ENCODE measurements at places on chromosomes 12 and 14.

DNA sequence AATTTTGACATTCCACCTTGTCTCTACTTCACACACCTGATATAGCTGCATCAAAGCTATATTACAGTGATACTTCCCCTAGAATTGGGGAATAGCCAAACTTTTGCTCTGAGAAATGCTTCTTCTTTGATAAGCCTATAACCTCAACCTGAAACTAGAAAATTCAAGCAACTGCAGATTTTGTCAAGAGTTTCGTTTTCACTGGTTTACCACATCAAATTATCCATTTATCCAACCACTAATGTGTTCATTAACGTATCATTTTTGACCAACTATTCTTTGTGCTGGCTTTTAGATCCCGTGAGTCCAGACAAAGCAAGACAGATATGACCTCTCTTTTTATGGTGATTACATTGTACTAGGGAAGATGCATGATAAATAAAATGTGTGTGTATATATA, 13.5 kb upstream of the TAS2R46 start:
- DNase-seq = no peak

DNA sequence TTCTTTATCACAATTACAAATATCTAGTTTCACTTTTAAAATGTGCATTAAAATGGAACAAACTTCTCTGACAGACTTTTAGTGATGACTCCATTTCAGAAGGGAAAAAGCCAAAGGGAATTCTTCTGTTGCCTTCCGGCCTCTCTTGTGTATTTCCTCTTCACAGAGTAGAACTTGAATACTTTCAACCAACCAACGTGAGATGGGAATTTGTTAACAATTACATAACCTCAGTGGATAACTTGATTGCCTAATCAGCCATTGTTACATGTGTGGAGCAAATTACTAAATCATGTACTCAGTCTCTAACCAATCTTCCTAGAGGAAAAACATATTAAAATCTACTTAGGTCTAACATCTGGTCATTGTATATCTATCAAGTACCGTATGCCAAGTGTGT, 291.1 kb downstream of the SYT1 start:
- DNase-seq = no peak

- DNase-seq = no peak
These were observed 6.7 kb downstream of the BTBD6 start for GRCh38 chr14:105255021-105255507.

GRCh38 chr12:21773806-21774205, 700 bp downstream of the KCNJ8 start:
- DNase-seq = no peak

DNA sequence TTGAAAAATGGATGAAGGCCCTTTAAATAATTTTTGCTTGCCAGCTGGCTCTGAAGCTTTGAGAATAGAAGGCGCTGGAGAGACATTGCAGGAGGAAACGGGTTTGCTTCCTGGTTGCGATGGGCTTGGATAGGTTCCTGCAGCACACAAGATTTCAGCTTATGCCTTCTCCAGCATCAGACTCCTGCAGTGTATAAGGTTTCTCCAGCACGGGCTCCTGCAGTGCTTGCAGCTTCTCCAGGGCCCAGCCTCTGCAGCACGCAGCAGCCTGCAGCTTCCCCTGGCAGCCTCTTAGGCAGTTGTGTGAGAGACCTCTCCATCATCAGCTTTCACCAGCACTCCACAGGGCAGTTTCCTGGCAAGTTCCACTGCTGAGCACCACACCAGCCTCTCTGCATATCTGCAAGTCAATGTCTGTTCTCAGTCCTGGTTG, 78.7 kb upstream of the ZDHHC17 start:
- DNase-seq = no peak

DNA sequence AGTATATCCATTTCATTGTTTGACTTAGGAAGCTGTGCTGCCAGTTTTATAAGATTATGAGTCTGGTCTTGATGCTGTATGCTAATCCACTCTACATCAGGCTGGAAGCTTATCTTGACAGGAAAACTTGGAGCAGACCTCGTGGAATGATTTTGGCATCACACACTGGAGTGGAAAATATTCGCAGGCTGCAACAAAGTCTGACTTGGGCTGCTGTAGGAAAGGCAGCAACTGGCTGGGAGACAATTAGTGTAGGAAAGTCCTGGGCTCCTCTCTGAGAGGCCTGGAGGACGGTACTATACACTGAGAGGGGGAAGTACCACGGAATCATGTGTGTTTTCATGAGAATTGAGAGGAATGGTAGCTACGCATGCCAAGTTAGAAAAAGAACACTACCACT, 383.7 kb downstream of the ETNK1 start:
- no peak for DNase-seq

- DNase-seq = no peak
These were observed 46.1 kb downstream of the RNFT2 start for GRCh38 chr12:116784238-116784612.

DNA sequence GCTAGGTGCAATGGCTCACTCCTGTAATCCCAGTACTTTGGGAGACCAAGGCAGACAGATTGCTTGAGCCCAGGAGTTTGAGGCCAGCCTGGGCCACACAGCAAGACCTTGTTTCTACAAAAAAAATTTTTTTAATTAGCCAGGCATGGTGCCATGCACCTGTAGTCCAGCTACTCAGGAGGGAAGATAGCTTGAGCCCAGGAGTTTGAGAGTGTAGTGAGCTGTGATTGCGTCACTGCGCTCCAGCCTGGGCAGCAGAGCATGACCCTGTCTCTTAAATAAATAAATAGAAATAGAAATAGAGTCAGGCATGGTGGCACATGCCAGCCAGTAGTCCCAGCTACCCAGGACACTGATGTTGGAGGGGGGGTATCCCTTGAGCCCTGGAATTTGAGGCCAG, 36.7 kb upstream of the CLIP1 start:
- no peak for DNase-seq

GRCh38 chr14:18688346-18688745, 87.4 kb downstream of the OR11H12 start:
- DNase-seq = no peak

- no peak for DNase-seq
These were observed 2.7 kb downstream of the TCTN1 start for GRCh38 chr12:110616471-110617115.

DNA sequence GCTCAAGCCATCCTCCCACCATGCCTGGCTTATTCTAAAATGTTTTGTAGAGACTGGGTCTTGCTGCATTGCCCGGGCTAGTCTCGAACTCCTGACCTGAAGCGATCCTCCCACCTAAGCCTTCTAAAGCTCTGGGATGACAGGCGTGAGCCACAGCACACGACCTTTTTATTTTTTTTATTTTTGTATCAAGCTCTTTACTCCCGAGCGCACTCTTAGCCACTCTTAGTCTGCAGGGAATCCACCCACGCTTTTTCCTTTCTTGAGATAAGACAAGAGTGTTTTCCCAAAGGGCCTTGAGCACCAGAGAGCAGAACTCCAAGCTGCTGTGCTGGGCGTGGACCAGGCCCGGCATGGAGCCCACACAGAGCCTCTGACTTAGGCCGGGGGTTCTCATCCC, 23.4 kb downstream of the MAP1LC3B2 start:
- DNase-seq = no peak

GRCh38 chr14:93989939-93990338, 7.2 kb upstream of the CCDC197 start:
- no peak for DNase-seq

DNA sequence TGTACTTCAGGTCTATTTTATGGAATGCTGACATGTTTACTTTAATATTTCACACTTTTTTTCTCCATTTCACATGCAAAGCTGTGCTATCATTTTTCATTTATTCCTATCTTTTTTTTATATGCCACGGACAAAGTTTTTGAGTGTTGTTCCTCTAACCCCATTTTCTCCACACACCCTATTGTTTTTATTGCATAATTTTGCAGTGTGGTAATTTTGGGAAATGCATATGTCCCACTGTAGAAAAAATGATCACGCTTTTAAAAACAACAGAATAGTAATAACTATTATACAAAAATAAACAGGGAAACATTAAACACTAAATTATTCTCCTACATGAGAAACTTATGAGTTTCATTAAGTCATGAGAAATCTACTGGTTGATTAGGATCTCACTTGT, 14.2 kb downstream of the ZFC3H1 start:
- DNase-seq = no peak

- no peak for DNase-seq
These were observed 53.7 kb upstream of the PLEKHA5 start for GRCh38 chr12:19075711-19076340.

- DNase-seq = no peak
These were observed 505 bp downstream of the HELB start for GRCh38 chr12:66302827-66303169.

DNA sequence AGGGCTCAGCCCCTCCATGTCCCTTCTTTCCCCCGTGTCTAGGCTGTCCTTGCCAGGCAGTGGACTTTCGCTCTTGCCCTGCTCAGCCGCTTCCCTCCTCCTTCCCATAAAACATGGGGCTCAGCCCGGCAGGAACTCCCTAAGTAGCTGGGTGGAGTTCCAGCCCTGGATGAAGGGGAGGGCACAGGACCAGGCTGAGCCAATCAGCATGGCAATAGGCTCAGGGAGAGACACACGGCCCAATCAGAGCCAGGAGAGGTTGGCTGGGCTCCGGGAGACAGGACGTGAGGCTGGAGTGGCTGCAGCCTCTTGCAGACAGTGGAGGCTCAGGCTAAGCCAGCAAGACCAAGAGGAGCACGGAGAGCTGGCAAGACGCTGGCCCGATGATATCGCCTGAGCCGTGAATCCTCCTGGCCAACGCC, 54.3 kb downstream of the GALNT9 start:
- no peak for DNase-seq

DNA sequence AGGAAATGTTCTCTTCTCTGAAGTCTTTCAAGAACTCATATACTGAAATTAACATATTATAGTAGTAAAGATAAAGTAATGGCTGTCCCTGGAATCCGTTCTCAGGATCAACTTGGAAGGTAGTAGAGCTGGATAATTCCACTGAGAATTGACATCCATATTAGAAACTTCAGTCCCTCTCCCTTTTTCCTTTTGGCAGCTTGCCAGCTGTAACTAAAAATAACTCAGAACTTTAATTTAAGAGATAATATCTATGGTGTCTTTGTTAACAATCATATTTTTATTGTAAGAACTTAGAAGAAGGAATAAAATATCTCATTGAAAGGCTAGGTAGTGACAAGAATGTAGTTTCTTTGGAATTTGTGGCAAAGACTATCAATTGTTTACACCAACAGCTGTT, 61.4 kb upstream of the PLEKHA5 start:
- DNase-seq = no peak

DNA sequence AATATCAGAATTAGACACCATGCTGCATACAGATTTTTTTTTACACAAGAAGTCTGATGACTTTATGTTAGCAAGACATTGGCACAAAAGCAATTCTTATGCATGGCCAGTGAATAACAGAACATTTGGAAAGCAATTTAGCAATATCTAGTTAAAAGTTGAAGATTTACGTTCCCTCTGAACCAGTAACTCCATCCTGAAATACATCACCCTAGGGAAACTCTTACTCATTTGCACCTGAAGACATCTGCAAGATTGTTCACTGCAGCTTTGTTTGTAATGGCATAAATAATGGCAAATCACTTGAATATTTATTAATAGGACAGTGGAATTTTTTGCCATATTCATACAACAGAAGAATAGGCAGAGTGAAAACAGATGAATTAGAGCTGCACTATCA, 670.0 kb upstream of the NOVA1 start:
- DNase-seq = no peak

GRCh38 chr12:57533108-57533507, 10.5 kb downstream of the MBD6 start:
- no peak for DNase-seq

GRCh38 chr12:47793015-47793681, 20.1 kb downstream of the SLC48A1 start:
- no peak for DNase-seq

- DNase-seq = no peak
These were observed 156.2 kb downstream of the KIF26A start for GRCh38 chr14:104294628-104294982.

DNA sequence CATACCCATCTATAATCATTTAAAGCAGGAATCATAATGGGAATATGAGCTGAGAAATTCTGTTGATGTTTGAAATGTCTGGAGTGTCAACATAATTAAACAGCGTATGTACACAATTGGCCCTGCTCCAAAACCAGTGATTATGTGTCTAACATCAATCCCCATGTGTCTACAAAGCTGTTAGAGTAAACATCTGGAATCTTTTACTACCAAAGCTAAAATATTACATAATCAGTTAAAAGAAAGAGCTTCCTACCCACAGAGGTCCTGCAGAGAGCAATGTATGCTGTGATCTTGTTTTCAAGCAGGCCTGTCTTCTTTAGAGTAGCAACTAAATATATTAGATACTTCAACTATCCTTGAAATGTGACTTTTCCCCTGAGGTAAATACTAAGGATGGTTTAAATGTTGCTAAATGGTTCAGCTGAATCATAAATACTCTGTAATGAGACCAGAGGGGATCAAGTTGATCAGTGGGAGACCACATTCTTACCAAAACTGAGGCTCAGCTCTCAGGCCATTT, 74.3 kb downstream of the RASSF8 start:
- no peak for DNase-seq

GRCh38 chr14:103204852-103205540, 81.7 kb downstream of the TNFAIP2 start:
- no peak for DNase-seq

DNA sequence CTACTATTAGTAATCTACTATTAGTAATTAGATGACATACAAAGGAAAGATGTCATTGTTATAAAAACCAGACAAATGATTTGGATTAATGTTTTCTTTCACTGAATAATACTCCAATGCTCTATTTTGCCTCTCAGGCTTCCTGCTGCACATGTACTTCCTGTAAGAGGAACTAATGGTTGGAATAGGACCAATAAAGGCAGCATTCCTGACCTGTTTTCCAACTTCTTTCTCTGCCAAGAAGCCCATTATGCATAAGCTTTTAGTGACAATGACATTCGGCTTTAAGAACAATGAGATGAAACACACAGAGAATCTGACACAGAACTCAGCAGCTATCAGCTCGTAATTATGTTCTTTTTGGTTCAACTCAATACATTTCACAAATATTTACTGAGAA, 5.2 kb upstream of the C12orf56 start:
- DNase-seq = no peak

- DNase-seq = no peak
These were observed 496.5 kb upstream of the ATP2B1 start for GRCh38 chr12:90205165-90205564.

DNA sequence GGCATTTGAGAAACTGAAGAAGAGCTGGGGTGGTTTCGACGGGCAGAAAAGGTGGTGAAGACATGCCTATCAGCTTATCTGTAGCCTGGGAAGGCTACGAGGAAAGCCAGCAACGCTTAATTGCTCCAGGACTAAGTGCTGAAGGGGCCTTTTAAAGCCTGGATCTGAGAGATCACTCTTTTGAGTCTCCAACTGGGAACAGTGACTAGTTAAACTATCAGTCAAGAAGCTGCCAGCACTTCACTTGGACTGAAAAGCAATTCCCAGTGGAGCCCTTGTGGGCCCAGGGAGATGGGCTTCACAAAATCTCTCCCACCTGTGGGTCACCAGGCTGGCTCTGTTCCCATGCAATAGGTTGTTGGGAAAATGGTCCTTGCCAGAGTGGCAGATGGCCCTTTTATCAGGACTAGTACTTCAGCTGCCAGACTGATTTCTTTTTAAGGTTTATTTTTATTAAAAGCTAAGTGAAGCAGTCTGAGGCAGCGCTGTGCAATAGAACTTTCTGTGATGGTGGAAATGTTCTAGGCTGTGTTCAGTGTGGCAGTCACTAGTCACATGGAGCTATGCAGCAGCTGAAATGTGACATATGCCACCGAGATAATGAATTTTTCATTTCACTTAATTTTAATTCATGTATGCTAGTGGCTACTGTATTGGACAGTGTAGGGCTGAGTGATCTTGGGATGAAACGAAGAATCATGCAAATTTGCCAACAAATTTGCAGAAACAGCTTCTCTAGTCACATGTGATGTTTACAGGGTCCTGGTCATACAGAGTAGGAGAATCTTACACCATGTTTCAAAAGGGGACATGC, 276.8 kb downstream of the PCNX1 start:
- no peak for DNase-seq

Measured in stimulated activated CD8-positive, alpha-beta memory T cell treated with anti-CD3 and anti-CD28 coated beads, Interleukin-15, amount 100 ng/mL, for 48 hours (primary cell).